Spleen (tissue), 13 donors: ENCODE measurements at places on chromosomes 5 and 9.
A peak's percentile ranks its signal among the peaks of the same experiment; 100 is the strongest.

- no peak for DNase-seq
Observed at GRCh38 chr5:126441230-126441629, 18.0 kb downstream of the GRAMD2B start.

- DNase-seq: peak; percentile 58
Observed at GRCh38 chr5:133881576-133882388, 86.6 kb downstream of the C5orf15 start.

DNA sequence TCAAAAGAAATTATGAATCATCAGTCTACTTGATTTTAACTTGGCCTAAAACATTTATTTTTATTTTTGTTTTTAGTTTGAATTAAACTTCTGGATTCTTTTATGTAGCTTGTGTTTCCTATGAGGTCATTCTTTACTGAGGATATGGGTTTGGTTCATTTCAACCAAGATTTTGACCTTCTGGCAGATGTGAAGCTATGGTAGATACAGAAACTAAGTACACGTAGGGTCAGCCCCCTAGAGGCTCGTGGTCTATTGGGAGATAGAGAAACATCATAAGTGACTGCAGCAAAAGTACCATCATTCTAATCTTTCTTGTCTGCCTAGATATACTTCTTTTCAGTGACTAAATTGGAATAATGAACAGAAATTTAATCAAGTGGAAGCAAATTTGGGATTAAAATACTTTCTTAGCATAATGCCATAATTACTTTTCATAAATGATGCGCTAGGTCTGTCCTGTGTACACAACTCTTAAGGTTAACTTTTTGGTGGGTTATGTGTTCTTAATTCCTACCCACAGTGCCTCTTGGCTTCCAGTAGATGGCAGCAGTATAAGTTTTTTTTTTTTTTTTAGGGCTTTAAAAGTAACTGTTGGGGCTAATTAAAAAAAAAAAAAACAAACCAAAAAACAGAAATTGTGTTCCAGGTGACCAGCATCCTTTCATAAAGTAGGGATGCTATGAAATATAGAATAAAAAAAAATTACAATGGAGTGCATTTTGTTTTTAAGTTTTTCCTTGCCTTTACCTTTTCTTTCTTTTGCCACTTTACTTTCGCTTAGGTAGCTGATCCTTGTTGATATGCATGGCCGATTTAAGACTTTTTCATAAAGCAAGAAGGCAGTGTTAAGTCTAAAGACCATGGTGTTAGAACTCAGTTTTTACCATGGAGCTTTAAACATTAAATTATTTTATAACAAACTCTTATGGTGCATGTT, 49.9 kb downstream of the LRRTM2 start:
- DNase-seq: no peak

GRCh38 chr9:38638881-38639576, 18.6 kb upstream of the ANKRD18A start:
- no peak for DNase-seq

- DNase-seq: peak; percentile 35
Observed at GRCh38 chr5:154479944-154480750, 2.1 kb upstream of the HAND1 start.

DNA sequence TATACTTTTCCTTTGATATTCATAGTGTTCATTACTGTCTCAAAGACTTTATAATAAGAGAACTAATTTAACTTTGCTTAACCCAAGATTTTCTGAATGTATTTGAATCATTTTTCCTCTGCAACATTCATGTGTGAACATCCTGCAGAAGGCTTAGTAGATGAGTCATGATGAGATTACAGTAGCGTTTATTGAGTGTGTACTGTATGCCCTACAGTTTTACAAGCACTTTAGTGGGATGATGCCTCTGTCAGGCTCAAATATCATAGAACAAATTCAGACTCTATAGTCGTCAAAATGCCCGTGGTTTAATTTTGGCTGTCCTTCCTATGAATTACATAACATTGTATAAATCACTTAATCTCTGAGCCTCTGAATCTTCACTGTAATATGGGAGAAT, 41.2 kb downstream of the FYB1 start:
- no peak for DNase-seq

DNA sequence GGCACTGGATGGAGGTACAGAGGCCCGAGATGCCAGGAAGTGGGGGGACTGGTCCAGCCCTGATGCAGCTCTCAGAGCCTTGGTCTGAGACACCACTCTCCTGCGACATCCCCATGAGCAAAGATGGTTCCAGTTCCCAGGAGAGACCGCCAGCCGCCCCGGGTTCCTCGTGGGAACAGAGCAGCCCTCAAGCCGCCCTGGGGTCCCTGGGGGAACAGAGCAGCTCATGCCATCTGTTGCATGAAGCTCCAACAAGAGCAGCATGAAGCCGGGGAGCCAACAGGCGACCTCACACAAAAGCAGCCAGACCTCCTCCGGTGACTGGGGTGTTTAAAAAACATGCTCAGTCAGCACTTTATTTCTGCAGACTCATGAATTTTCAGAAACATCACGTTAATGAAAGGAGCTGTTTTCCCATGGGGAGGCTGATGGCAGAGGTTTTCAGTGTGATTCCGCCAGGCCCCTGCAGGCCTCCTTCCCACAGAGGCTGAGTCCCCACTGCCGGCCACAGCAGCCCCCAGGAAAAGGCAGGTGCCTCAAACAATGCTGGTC, 6.2 kb downstream of the SLC6A18 start:
- no peak for DNase-seq

GRCh38 chr5:136120529-136120928, 12.1 kb upstream of the SMAD5 start:
- DNase-seq: no peak

- no peak for DNase-seq
Observed at GRCh38 chr5:150627731-150628545, 12.5 kb upstream of the SYNPO start.

DNA sequence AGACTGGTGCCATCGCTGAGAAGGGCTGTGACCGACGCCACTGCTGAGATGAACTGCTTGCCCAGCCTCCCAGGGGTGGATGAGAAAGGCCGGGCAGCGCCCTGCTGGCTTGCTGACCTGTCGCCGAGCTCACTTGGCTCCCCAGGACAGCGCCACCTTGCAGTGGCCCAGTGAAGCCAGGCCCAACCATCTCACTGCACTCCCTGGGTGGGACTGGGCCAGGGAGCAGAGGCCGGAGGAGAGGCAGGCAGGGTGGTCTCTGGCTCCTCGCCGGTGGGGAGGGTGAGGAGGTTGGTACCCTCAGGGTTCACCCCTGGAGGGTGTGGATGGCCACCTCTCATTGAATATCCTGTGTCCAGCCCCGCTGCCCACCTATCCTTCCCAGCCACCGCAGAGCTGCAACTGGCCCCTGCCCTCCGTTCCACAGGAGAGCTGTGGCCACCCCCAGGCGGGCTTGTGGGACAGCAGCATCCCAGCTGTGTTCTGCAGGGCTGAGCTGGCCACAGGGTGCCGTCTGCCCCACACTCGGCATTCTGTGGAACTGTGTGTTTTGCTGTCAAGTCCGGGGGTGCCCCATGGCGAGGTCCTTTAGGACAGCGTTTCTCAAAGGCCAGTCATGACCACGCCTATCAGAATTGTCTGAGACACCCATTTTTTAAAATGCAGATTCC, 41.0 kb upstream of the FCN2 start:
- DNase-seq: no peak

DNA sequence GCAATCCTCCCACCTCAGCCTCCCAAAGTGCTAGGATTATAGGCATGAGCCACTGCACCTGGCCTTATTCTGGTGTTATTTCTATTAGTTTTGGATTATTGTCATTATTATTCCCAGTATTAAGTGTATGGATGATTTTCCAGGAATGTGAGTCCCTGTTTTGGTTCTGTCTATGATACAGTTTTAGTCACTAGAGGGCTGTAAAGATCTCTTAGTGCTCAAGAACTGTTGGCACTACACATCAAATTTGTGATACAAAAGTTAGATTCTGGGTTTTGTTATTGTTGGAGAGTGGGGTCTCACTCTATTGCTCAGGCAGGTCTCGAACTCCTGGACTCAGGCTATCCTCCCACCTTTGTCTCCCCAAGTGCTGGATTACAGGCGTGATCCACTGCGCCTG, 12.1 kb downstream of the CCL28 start:
- no peak for DNase-seq

DNA sequence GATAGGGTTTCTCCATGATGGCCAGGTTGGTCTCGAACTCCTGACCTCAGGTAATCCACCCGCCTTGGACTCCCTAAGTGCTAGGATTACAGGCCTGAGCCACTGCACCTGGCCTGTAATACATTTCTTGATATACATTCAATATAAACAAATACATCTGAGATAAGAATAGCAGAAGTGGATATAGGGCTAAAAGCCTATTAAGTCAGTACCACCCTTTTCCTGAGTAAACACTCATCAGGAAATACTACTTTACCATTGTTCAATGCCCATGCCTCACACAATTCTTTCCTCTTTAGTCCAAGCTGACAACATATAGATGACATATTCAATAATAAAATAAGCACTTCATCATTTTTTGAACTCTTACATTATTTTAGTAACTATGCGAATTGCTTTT, 64.8 kb downstream of the MRPS27 start:
- no peak for DNase-seq

DNA sequence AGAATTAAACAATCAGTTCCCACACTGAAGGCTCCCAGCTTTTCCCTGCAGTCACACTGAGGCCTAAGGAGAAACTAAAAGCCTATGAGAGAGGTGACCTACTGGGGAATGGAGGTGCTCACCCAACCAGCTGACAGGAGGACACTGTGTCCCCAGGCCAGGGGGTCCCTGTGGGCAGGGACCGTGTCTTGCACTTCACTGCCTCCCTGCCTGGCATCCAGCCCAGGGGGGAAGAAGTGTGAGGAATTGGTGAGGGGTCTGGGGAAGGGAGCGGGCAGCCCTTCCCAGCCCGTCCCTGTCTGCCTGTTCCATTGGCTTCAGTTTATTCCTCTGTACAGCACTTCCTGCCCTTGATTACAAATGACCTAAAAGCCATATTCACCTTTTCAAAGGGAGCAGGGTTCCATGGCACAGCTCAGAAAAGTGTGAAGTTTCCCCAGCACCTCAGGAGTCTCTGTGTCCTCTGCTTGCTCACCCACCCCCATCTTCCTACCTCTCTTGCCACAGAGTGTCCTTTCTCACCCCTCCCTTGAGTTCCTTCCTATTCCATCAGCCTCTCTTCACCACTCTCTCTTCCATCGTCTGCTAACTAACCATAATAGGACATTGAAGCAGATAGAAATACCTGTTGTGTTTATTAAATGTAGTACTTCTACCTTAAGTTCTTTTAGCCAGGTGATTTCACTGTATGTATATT, 12.9 kb downstream of the OTULINL start:
- no peak for DNase-seq

DNA sequence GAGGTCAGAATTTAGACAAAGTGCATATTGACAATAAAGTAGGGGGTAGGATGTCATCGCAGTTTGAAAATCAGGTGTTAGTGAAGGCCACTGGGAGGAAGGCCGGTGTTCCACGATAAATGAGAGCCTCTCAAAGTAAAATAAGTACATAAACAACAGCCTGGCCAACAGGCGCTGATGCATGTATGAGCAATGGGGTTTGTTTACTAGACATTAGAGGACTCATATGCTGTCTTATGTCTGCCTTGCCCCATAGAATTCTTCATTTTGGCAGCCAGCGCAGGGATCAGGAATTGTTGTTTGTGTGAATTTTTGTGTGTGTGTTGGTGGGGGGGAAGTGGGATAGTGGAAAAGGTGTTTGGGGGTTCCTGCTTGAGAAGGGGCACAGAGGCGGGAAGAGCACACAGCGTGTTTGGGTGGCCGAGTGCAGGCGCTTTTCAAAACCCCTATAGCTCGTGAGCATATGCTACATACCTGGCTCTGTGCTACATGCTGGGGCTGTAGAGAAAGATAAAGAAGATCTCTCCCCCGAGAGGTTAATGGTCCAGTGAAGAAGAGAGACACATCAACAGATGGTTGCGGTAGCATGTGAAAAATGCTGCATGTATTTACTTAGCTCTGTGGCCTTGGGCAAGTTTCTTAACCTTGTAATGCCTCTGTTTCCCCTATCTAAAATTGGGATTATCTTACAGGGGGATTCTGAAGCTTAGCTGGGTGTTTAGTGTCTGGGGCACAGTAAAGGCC, 11.5 kb downstream of the SNX30 start:
- no peak for DNase-seq

GRCh38 chr9:130681769-130682420, 11.7 kb upstream of the EXOSC2 start:
- no peak for DNase-seq

GRCh38 chr9:78015241-78015640, 16.4 kb downstream of the GNAQ start:
- DNase-seq: no peak

GRCh38 chr5:143634689-143635088, 177.3 kb upstream of the HMHB1 start:
- no peak for DNase-seq

DNA sequence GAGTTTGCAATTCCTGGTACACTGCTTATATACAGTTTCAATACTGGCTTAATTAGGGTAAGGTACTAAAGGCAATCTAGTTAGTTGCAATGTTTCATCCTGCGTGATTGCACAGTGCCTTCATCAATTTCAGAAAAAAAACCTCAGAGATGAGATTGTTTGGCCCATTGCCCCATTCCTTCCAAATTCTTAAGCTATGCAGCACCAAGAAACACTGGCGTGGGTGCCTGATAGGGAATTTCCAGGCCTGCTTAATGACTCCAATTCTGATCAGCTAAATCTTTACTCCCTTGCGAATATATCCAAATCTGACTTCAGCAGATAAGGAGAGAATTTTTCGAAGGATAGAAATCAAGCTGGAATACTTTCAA, 35.9 kb upstream of the GAS1 start:
- DNase-seq: no peak

DNA sequence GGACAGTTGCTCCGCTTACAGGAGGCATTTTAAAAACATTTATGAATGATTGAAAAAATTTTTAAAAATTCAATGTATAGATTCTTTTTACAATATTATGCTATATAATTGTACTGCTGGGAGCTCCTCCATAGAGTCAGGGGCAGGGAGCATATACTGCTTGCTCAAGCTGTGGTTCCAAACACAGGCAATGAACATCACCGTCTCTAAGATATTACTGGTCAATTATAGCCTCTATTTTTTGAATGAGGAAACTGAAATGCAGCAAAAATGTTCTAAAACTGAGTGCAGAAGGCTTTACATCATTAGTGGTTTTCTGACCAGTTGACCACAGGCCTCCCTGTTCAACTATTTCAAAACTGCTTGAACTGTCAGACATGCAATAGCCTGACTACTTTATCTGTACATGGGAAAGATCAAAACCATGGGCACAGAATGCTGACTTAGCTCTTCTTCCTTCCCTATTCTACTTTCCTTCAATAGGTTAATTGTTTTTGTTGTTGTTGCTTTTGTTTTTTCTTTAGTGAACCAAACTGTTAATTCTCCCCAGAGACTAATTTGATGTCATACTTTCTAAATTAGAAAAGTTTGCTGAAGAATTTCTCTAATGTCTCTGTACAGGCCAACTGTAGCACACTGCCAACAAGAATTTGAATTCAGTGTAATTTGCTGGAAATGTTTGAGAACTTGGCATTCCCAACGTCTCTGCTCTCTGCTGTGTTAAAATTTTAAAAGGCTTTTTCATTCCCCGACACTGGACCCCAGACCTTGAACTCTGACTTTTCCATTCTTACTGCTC, 107.6 kb upstream of the MPDZ start:
- no peak for DNase-seq
